Small intestine (tissue), 16 donors: ENCODE measurements at places on chromosomes 6 and 20.

DNA sequence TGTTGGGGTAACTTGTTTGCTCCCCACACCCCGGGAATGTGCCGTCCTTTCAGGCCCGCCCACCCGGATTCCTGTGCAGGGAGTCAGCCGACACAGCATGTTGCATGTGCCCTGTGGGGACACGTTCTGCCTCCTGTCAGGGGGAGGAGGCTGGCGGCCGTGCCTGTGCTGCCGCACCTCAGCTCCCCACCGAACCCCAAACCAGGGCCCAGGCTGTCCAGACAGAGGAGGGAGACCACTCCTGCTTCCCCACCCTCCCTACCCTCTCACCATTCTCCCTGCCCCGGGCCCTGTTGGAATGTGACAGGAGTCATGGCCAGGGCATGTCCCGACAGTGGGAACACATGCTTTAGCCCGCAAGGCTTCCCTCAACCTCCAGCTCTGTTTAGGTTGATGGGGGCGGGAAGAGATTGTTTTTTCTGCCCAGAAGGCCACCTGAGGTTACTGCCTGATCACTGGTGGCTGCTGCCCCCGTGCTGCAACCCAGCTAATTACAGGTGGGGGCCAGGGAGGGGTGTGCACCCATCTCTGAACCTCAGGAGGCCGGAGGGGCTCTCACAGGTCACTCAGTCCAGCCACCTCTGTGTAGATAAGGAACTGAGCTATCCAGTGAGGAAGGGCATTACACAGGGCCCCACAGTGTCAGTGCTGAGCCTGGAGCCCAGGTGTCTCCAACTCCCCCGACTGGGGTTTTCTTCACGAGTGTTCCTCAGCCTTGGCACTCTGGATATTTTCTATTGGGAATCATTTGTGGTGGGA, 13.6 kb downstream of the LRRC73 start:
- DNase-seq = peak; percentile 62

DNA sequence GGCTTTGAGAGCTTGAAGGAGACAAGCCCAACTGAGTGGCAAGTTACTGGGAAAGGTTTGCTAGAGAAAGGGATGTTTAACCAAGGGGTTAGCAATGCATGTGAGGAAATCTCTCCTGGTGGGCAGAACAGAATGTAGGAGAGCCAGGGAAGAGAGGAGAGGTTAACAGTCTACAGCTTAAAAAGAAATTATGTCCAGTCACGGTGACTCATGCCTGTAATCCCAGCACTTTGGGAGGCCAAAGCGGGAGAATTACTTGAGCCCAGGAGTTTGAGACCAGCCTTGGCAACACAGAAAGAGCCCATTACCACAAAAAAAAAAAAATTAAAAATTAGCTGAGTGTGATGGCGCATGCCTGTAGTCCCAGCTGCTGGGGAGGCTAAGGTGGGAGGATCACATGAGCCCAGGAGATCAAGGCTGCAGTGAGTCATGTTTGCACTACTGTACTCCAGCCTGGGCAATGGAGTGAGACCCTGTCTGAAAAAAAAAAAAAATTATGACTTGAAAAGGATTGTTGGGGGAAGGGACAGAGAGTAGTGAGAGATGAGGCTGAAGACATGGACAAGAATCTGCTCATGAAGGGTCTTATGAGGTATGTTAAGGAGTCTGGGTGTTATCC, 264.9 kb downstream of the TBC1D7 start:
- no peak for DNase-seq

DNA sequence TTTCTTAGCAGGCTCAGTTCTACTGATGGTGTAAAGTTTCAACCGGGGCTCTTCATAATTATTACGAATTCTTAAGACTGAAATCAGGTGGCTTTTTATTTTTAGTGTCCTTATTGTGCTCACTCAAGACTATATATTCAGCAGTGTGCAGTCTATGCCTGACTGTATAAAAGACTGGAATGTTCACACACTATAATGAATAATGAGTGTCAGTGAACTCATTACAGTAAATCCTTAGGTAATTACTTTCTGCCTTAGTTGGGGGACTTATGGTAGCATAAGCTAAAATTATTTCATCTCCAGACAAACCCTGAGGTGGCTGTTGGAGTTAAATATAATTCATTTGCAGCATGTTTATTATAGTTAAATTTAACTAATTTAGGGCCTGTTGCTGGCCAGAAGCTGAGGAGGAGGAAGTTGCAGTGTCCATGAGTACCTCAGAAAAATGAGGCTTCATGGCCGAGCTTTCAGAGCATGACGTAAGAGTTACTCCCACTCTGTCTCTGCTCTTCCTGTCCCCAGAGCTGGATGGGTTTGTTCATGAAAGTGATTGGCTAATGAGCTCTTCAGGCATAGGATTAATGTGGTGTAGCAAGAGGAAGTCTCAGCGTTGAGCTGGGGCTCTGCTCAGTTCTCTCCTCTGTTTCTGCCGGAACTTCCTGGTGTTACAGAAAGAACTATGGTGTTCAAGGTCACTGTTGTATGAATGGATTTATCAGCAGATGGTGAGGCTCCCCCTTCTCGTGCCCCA, 335.7 kb downstream of the NRN1 start:
- DNase-seq = peak; percentile 15

- no peak for DNase-seq
These were observed 52.3 kb upstream of the TMEM170B start for GRCh38 chr6:11485271-11485670.

DNA sequence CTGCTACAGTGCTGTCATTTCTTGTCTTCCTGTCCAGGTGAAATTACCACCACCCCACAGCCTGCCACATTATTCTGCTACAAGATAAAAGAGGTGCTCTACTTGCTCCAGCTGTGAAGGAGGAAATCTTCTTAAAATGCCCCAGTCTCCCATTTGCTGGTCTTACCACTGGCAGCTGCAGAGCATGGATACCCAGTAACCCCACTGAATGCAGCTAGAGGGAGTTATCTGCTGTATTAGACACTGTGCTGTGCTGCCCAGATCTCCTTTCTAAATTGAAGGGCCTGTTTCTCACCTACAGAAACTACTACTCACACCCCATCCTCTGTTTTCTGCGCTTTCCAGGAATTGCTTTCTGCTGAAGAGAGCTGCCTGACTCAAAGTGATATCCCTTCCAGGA, 517.8 kb downstream of the PKHD1 start:
- DNase-seq = no peak

DNA sequence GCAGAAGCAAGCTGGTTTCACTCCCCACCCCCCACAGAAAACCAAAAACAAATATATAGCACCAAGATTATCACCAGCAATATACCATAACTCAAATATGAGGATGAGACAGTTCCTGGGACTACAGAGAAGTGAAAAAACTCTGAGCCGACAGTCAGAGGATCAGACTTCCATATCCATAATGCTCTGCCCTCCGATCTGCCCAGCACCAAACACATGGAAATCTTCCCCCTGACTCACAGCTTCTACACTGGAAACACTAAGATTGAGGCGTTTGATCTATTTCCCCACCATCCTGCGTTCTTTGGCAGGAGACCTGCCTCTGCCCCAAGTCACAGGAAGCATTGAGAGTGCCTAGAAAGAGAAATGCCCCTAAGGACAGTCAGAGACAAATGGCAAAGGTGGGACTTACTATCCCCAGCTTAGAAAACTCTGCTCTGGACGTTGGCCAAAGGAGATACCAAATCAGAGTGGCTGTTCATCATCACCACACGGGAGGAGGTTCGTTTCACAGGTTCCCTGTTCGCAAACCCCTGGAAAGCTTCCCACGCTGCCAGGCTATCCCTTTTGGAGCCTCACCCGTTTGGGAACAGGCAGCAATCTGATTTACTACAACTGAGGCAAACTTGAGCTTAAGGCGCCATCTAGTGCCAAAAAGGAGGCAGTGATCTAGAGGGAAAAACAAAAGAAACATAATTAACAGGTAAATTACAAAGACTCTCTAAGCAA, 48.7 kb upstream of the SRSF6 start:
- peak; percentile 5 for DNase-seq

DNA sequence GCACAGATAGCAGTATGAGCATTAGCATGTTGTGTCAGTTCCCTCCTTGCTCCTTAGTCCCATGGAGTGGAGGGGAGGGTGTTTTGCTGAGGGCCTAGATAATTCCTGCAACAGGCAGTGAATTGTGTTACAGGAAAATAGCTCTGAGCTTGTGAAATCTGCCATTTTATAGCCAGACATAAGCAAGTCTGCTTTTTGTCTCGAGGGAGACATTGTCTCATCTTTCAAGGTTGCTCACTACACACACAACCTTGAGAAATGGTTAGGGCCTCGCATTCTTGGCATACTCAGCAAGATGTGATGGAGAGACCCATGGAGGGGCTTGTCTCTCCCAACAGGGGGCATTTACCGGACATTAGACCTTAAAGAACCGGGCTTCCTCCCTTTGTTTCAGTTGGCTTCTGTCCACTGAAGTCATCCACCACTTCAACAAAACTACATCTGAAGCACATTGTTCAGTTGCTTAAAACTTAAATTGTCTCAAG, 108.0 kb upstream of the FOXO3 start:
- DNase-seq = no peak

DNA sequence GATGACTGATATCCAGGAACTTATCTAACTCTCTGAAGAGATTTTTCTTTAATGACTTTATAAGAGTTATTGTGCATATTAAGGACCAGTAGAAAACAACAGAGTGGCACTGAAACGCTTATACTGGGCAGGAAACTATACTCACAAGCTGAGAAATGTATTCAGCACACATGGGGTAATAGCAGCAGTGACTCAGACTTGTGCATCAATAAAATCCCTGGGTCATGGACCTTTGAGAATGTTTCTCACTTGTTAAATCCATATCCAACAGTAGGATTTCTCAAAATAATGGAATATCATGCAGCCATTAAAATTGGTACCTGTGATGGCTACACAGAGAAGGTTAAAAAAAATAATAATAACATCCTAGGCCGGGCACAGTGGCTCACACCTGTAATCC, 219.5 kb downstream of the BTBD9 start:
- DNase-seq = no peak

DNA sequence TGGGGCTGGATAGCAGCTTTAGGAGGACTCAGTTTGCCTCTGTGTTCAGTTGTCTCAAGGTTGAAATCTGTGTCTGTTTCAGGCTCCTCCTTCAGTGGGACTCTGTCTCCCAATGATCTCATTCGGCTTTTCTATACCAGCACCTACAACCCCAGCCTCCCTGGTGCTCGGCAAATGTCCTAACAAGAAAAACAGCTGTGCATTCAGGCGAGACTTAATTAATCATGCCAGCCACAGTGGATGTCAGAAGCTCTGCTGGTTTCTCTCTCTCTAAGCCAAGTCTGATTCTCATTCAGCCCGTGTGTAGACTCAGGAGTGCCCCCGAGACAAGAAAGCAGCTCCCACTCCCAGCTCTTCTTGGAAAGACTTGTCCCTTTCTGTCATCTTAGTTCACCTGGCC, 46.8 kb downstream of the SUN5 start:
- DNase-seq = no peak

DNA sequence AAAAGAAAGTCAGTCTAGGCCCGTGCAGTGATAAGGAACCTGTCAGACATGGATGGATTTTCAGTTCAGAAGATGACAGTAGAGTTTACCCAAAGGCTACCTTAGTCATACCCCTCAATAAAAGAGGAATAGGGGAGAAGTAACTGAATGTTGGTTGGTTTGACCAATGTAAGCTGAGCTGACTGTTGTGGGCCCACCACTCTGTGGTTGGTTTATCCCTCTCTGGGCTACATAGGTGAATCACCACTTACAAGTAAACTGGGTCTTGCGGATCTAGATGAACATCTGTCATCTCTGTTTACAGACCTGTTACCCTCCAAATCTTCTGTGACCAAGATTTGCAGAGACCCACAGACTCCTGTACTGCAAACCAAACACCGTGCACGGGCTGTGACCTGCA, 37.2 kb upstream of the MYLK2 start:
- DNase-seq = no peak

DNA sequence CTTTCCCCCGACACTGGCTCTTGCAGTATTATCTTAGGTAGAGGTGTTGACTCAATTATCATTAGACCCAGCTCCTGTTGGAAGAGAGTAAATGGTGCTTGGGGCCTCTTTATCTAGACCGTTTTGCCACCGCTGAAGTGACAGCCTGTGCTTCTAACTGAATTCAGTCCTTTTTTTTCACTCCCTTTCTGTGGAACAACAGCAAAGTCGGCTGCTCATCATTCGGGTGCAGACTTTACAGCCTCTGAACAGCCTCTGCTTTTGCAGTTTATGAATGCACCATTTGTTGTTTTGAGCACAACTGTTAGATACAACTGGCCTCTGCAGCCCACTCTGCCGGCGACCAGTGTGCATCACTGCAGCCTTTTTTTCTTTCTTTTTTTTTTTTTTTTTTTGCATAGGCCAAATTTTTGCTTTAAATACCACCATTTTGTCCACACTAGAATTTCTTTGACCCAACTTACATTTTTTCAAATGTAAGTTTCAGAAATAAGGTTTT, 35.8 kb downstream of the RREB1 start:
- DNase-seq = no peak

DNA sequence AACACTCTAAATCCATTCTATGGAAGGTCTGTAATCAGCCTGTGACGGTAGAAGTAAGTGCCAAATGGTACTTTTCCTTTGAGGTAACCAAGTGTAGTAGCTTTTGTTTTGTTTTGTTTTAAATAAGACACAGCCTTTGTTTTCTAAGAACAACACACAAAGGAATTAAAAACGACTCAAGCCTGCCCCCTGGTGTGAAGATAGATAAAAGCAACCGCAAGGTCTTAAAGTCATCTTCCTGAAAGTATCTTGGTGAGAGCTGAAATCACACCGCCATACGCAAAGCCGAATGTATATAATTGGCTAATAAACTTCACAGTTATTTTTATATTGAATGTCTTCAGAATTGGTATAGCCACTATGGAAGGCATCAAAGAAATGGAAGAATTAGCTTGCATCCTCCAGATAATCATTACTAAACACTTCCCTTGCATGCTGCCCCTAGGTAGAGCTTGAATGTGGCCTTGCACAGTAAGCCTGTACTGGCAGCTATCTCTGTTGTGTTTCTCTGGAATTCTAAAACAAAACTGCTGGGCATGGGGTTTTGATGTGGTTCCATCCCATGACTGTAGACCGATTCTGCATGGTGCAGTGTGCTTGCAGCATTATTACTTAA, 95.6 kb downstream of the LAMP5 start:
- DNase-seq = peak; percentile 70

GRCh38 chr6:30487926-30488325, 1.4 kb upstream of the HLA-E start:
- no peak for DNase-seq

GRCh38 chr6:113690281-113691259, 166.6 kb upstream of the MARCKS start:
- no peak for DNase-seq

DNA sequence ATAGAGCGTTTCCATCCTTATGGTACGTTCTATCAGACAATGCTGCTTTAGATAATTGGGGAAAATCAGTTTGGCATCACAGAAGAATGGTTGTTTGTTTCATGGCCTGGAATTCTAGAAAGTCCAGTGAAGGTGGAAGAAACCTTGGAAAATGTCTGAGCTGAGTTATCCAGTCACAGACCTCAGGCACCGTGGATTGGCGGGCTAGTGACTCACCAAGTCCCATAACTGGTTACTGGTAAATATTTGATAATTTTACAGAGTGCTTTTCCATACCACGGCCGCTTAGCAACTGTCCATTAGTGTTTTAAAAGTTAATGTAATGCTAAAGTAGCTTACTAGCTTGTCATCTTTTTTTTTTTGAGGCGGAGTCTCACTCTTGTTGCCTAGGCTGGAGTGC, 99.4 kb downstream of the SLC35B3 start:
- no peak for DNase-seq
